Adipocyte (in vitro differentiated cells): ENCODE measurements at places on chromosomes 4 and X.
A peak's percentile ranks its signal among the peaks of the same experiment; 100 is the strongest.

DNA sequence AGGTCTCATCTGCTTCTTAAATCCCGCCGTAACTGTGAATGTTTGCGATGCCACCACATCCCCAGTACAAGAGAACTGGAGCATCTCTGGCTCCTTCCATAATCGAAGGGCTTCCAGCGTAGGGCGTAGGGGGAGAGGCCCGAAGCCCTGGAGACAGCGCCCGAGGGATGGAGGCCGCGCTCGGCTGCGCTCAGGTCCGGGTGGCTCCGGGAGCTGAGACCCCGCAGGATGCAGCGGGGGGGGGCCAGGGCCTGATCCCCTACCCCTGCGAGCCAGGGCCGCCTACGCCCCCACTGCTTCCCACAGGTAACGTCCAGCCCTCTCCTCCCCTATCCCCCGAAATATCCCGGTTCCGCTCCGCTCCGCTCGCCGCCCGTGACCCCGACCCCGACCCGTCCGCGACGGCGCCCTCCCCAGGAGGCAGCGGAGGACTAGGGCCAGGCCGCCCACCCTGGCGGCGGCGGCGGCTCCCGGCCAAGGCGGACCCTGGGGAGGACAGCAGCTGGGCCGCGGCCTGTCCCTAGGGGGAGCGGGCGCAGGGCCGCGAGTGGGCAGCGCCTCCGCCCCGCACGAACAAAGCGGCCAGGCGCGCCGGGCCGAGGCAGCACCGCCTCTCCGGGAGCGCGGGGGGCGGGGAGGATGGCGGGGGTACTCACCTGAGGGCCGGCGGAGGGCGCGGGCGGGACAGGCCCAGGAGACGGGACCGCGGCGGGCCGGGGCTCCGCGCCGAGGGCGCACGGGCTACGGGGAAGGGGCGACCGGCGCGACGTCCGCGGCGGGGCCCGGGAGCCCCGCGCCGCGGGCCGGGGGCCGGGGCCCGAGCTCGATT, 723 bp downstream of the WDFY3 start:
- DNase-seq: peak; percentile 74

DNA sequence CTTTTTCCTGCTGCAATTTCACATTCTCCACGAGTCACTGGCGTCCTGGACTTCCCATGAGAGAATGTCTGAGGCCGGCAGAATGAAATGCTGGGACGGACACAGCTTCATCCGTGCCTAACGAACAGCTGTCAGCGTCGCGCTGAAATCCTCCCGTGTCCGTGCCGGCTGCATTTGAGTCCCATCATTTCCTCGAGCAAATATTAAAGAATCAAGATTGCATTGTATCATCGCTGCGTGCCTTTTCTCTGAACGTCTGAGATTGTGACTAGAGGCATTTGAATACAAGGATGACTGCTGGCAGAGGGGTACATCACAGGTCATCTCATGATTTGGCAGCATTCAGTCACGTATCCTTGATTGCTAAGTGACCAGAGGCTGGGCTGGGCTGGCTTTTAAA, 279.9 kb downstream of the ASMT start:
- DNase-seq: no peak

GRCh38 chr4:186132577-186133242, 28.2 kb downstream of the FAM149A start:
- DNase-seq: peak; percentile 60

DNA sequence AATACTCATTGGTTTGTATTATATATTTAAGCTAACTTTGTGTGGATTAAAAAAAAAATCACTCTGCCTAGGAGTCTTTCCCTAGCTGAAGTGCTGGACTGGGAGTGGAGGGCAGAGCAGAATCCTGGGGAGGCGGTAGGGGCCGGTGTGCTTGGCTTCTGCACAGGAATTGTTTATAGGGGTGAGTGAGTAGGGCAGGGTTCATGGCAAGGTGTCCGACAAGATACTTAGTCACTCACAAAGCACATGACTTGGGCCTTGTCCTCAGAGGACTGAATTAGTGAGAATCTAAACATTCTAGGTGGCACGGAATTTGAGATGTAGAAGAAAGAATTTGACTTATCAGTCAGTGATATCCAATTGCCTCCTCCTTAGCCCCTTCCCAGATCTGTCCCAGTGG, 32.2 kb downstream of the FNIP2 start:
- no peak for DNase-seq

DNA sequence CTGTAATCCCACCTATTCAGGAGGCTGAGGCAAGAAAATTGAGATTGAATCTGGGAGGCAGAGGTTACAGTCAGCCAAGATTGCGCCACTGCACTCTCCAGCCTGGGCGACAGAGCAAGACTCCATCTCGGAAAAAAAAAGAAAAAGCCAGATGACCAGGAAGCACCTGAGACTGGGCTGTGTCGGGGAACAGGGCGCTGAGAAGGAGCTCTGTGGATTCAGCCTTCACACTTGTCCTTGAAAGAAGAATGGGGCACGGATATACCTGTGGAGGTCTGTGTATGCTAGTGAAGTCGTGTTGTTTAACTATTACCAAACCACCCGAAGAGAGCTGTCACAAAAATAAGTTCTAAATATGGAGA, 39.3 kb upstream of the TADA2B start:
- DNase-seq: no peak

- no peak for DNase-seq
Observed at GRCh38 chr4:163679189-163679588, 184.7 kb downstream of the TMA16 start.

DNA sequence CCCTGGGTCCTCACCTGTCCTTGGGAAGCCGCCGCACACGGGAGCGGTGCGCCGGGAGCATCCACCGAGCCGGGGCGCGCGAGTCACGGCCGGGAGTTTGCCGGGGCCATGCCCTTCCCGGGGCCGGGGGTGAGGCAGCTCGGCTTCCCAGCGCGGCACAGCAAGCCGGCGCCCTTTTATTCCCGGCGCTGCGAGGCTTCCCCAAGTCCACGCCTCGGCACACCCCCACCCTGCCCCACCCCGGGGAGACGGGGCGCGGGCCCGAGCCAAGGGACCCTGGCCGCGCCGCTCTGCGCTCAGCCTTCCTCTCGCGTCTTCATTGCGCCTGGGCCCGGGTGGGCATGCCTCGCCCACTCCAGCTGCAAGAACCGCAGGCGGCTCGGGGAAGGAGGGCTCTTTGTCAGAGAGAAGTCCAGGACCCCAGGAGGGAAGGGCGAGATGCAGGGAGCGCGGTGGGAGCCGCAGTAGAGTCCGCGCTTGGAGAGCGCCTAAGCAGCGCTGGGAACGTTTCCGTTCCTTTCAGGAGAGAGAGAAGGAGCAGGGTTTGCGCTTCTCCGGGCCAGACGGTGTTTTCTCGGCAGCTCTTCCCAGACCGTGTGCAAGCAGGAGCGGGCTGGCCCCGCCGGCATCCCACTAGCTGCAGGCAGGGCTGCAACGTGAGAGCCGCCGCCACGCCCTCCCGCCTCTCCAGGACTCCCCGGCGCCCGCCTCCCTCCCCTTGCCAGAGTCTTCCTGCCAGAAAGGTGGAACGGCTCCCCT, at the start of gene MXRA5:
Gene MXRA5, minus strand, starts transcription at position 152 of the 759 bp plus-strand sequence. CDS start 2,819 bp downstream, outside the sequence.
- DNase-seq: peak; percentile 44

GRCh38 chrX:22351966-22352365, 79.3 kb downstream of the CBLL2 start:
- no peak for DNase-seq

GRCh38 chr4:47836641-47837093, 1.2 kb downstream of the CORIN start:
- DNase-seq: peak; percentile 90

GRCh38 chr4:1195891-1196401, 23.6 kb upstream of the SPON2 start:
- DNase-seq: no peak

DNA sequence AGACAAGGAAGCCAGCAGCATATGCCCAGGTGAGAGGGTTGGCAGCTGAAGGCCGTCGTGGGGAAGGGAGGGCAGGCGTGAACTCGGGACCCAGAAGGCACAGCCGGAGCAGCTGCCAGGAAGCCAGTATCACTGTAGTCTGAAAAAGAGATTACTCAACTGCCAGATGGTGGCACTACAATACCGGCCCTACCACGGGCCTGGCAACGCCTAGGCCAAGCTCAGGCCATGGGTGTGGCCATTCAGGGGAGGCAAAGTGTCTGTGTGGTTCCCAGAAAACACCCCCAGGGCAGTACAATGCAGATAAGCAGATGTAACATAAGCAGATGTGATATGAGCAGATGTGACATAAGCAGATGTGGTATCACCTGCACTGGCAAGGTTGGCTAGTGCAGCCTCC, 236.0 kb downstream of the AFAP1 start:
- no peak for DNase-seq

- DNase-seq: no peak
Observed at GRCh38 chr4:142378179-142378578, 467.9 kb downstream of the INPP4B start.

GRCh38 chr4:101304916-101305315, 42.4 kb downstream of the PPP3CA start:
- DNase-seq: peak; percentile 78

DNA sequence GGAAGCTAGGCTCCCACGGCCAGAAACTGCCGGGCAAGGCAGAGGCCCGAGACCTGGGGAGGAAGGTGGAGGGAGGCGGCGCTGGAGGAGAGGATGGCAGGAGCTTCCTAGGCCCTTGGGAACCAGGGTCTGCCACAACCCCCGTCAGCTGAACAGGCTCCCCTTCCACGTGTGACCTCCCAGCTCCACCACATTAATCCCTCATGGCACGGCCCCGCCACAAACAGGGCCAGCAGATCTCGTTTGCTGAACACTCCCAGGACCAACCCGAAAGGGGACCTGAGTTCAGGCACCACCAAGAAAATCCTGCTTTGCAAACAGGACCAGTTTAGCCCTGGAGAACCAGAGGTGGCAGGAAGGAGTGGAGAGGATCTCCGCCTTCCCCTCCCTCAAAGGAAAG, 62.7 kb downstream of the FHDC1 start:
- DNase-seq: no peak

DNA sequence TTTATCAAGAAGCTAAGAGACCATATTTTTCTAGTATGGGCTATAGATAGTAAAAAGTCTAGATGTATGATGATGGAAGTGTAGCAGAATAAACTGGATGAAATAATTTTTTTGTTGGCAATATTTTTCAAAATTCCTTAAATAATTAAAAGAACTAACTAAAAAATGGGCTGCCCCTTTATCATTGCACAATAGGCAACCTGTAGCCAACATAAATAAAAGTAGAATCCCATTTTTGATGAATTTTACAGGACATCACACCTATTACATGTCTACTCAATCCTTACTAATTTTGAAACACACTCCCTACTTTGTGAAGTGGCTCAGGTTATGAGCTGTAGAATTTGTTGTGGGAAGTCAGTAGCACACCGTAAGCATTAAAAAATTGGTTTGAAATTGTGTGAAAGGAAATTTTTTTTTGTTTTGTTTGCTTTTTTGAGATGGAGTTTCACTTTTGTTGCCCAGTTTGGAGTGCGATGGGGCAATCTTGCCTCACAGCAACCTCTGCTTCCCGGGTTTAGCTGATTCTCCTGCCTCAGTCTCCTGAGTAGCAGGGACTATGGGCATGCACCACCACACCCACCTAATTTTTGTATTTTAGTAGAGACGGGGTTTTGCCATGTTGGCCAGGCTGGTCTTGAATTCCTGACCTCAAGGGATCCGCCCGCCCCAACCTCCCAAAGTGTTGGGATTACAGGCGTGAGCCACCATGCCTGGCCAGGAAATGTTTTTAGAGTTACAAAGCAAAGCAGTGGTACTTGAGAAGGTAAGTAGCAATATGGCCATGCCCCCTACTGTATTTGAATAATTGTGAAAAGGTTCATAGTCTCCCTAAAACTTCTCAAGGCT, 8.9 kb upstream of the RUFY3 start:
- DNase-seq: no peak

GRCh38 chrX:75276666-75277065, 2.8 kb downstream of the UPRT start:
- DNase-seq: no peak

GRCh38 chr4:165810726-165811125, 62.3 kb upstream of the TLL1 start:
- peak; percentile 2 for DNase-seq

- no peak for DNase-seq
Observed at GRCh38 chrX:100695991-100696390, 35.9 kb downstream of the SYTL4 start.

DNA sequence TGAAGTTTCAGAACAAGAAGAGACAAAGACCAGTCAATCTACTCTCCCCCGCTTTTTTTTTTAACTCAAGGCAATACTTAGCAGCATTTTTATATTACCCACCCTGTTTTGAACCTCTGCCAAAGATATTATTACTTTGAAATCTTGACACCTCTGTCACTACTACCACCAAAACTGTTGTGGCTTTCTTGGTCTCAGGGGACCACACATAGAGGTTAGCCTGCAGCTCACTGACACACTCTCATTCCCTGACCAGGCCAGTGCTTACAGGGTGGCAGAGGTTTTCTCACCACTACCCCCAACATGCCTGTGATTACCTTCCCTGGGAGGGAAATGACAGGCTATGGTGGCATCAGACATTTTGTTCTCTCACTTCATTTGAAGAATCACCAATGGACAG, 137.4 kb upstream of the STIM2 start:
- no peak for DNase-seq

DNA sequence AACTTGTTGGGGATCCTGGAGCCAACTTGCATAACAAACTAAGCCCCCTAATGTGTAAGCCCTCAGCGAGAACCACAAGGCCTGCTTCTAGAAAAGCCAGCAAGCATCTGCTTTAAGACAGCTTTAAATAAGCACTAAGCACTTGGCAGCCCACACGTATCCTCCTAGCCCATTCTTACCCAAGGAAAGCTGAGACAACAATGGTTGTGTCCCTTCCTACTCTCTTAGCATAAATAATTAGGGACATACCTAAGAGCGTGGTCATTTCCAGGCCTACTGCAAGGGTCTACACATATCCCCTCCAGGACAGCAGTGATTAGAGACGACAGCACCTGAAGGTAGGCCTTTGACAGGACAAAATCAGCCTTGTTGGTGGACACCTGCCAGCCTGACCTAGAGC, 322.8 kb upstream of the PPARGC1A start:
- no peak for DNase-seq

- no peak for DNase-seq
Observed at GRCh38 chrX:72584163-72584562, 11.5 kb upstream of the HDAC8 start.

DNA sequence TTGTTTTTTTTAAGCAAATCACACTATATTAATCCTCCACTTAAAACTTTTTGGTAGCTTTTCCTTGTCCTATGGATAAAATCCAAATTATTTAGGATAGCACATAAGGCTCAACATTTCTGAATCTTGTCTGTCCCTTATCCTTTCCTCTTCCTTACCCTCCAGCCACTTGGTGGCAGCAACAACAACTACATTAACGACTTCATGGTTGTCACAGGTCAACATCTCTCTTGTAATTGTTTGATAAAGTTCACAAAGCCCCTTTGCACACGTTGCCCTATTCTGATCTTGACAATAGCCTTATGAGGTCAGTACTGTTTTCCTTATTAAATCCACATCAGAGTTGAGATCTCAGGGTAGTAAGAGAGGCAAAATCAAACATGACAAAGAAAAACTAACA, 269.0 kb upstream of the PABPC4L start:
- peak; percentile 5 for DNase-seq

GRCh38 chrX:14963447-14964236, 90.4 kb downstream of the MOSPD2 start:
- DNase-seq: peak; percentile 15

DNA sequence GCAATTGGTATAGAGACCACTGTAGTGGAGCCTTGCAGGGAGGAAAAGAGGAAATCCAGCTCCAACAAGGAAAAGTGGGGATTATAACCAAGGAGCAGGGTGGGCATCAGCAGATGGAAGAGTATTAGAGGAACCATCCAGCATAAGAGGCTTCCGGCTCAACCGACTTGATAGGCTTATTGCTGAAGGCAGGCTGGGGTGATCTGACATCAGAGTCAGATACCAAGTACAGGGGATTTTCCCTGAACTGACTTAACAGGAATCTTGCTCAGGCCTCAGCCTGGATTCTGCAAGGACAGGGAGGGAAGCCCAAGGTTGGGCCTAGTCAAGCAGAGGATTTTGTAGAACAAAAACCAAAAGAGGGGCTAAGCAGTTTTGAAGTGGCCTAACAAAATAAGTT, 129.6 kb downstream of the DCLK2 start:
- DNase-seq: no peak
